ENCODE measurements at places on chromosomes 3 and 15. TPM values are rescaled to one million over a fixed set of nuclear protein-coding genes. Genes with fewer than 3 reads are reported as not detected.

DNA sequence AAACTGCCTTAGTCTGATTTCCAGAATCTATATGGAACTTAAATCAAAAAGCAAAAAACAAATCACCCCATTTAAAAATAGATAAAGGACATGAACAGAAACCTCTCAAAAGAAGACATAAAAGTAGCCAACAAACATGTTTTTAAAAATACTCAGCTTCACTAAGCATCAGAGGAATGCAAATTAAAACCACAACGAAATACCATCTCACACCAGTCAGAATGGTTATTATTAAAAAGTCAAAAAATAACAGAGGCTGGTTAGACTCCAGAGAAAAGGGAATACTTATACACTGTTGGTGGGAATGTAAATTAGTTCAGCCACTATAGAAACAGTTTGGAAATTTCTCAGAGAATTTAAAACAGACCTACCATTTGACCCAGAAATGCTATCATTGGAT, 367.9 kb downstream of the ZIC4 start:
- no peak for DNase-seq

GRCh38 chr3:96236522-96236921, 577.9 kb upstream of the EPHA6 start:
- DNase-seq, result no peak

TNIK gene
- 22.4 TPM for total RNA-seq

- no peak for DNase-seq
Measured at GRCh38 chr15:96869122-96869521, 538.6 kb downstream of the NR2F2 start.

C3orf49 gene
- not detected for total RNA-seq

TRH gene
- not detected for total RNA-seq

SEMA3G gene
- 0.32 TPM for total RNA-seq

GRCh38 chr3:130738241-130738640, 8.4 kb downstream of the PIK3R4 start:
- DNase-seq, result no peak

ZMAT3 gene
- 8.8 TPM for total RNA-seq

DNA sequence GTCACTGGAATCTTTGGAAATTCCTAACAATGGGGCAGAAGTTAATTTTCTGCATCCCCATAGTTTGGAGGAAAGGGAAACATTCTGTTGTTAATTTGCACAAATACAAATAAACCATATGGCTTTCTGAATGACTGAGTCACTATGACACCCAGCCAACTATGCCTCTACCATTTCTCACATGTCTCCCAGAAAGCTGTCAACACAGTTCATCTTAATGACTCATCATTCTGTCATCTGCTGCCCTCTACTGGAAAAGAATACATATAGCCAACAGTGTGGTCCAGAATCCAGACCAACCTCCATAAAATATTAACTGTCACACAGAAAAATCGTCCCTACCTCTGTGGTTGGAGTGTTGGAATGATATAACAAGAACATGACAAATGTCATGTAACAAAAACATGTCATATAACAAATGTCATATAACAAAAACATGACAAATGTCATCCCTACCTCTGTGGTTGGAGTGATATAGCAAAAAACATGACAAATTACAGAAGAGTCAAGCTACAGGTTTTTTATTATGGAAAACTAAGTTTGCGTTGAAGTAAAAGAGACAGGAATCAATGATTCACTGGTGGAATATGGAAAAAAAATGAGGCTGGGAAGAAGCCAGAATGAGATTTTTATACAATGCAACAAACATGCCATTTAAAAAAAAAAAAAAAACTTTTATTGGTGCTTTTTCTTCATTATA, 47.7 kb upstream of the GYG1 start:
- DNase-seq, result peak; percentile 61

DNA sequence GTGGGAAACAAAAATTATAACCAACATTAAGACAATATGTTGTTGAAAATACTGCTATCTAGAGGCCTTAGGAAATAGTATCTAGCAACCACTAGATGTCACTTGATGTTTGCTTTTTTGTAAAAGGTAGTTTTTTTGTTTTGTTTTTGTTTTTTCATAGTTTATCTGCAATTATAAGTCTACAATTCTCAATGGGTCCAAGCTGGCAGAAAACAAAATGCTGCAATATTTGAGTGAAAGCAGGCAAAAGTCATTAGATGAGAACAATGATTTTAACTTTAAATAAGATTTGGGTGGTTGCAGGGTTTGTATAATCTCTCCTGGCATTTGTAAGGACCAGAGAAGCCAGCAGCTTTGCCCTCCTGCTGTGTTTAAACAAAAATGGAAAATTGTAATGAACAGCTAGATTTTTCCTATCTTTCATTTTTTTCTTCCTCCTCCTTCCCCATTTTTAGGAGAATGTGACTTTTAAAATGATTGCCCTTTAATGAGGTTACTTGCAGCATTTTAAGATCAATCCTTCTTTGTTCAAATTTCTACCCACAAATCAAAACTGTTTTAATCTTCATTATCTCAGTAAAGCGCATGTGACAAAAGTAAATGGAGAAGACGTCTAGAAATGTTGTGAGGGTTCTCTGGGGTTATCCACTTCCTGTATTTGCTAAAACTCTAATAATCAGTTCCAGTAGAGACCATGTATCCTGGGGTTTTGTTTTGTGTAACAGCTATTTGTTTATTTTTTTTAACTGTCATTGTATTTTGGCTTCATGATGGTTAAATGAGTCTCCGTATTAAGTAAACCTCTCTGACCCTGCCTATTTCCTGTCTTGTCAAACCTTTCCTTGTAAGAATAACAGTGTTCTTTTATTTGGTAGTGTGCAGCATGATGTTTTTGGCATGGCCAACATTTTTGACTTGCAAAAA, 27.3 kb downstream of the DUT start:
- no peak for DNase-seq

PTPRG gene
- 46.4 TPM for total RNA-seq

GRCh38 chr3:65922441-65922840, 116.3 kb downstream of the MAGI1 start:
- no peak for DNase-seq

All from Caco-2 (cell line).